ENCODE measurements at places on chromosomes 6 and 20.
A peak's percentile ranks its signal among the peaks of the same experiment; 100 is the strongest.

GRCh38 chr20:53961527-53961926 lies 108.9 kb downstream of the BCAS1 start:
- no peak for DNase-seq

GRCh38 chr6:128491610-128492206 lies 28.7 kb downstream of the PTPRK start:
- no peak for DNase-seq

GRCh38 chr20:4830696-4831095 lies 109.0 kb downstream of the PRND start:
- DNase-seq, result no peak

GRCh38 chr6:82843291-82843885 lies 222.3 kb downstream of the UBE3D start:
- DNase-seq, result no peak

- DNase-seq, result peak; percentile 90
Observed at GRCh38 chr6:157981395-157982101, at the start of gene SYNJ2. SYNJ2 (plus strand) TSS chr6:157981863; CDS start chr6:157981962, 99 bp downstream.

- no peak for DNase-seq
Observed at GRCh38 chr6:157058574-157058973, 264.7 kb downstream of the TMEM242 start.

- no peak for DNase-seq
Observed at GRCh38 chr6:55405474-55406235, 78.4 kb downstream of the GFRAL start.
